ENCODE measurements at places on chromosomes 1 and 21.

- no peak for DNase-seq
Measured at GRCh38 chr1:43844114-43844513, 89.5 kb upstream of the ARTN start.

GRCh38 chr1:23704834-23705495 is 13.4 kb downstream of the RPL11 start:
- no peak for DNase-seq

- DNase-seq, result no peak
Measured at GRCh38 chr1:93685918-93686317, 4.3 kb upstream of the BCAR3 start.

DNA sequence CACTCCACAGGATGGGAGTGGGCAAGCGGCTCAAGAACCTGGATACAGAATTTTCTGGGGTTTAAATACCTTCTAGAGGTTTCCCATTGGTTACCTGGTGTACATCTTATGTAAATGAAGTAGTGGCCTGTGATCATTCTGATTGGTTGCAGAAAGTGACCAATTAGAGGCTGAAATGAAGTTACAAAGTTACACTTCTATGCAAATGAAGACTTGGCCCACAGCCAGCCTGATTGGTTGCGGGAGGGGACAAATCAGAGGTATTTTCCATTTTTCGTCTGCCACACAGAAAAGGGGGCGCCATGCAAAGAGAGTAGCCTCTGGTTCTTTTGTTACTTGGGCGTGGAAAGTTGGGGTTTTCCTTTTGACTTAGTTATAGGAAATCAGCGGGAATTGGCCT is 8.9 kb downstream of the KCNAB2 start:
- no peak for DNase-seq

DNA sequence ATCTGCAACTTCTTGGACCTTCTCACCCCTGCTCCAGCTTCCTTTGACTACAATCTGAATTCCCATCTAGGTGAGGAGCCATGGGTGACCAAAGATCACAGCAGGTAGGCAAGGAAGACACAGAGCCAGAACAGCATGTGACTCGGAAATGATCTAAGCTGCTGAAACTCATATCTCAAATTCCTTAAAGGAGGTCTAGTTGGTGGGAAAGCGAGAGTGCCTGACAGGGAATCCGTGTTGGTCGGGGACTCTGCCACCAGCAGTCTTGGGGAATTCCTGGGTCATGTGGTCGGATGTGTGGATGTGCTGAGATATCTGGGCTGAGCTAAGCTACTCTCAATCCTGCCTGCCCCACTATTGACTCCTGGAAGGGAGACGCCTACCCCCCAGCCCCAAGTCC is 3.2 kb upstream of the NUAK2 start:
- DNase-seq, result no peak

GRCh38 chr1:180169640-180170195 is 15.0 kb downstream of the QSOX1 start:
- no peak for DNase-seq

GRCh38 chr1:65022216-65022615 is 55.9 kb upstream of the JAK1 start:
- DNase-seq, result no peak

DNA sequence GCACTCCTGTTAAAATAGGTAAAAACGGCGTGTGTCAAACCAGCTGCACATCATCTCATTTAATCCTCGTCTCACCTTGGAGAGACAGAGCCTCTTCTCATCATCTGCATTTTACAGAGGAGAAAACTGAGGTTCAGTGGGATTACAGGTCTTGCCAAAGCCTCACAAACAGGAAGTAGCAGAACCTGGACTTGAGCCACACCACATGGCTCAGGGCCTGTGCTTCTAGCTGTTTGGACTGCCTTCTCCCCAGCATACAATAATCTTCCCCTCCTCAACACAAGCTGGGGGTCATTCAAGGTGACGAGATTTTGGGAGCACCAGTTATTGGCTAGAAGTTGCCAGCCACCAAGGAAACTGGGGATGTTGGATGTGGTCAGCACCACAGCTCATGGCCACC is 167.9 kb upstream of the ZC3H12A start:
- DNase-seq, result no peak

DNA sequence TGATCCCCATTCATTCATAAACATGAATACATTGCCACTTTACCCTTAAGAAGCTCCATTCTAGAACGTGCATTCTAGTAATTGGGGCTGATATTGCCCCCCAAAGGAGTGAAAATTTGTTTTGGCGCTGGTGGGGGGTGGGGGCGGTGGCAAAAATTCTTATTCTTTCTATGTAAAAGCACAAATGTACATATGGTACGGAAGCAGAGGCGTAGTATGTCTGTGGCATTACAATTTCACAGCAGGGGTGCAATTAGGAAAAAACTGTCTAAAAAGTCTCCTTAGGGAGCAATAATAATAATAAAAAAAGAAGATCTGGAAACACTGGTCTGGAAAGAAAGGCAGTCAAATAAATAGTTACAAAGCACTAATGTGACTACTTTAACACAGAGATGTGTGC is 40.4 kb upstream of the TMEM51 start:
- no peak for DNase-seq

GRCh38 chr1:15201849-15202551 is 45.0 kb upstream of the FHAD1 start:
- DNase-seq, result no peak

DNA sequence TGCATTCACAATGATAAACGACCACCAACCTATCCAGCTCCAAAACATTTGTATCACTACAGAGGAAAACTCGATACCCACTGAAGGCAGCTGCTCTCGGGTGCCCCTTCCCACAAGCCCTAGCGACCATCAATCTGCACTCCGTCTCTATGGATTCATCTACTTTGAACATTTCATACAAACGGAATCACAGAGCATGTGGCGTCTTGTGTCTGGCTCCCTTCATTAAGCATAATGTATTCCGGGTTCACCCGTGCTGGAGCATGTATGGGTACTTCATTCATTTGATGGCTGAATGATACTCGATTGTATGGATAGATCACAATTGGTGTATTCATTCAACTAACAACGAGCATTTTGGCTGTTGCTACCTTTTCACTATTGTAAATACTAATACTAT is 340.2 kb downstream of the SMYD3 start:
- no peak for DNase-seq

All from stimulated activated CD8-positive, alpha-beta memory T cell treated with anti-CD3 and anti-CD28 coated beads, Interleukin-4, amount 100 ng/mL, for 1 hour (primary cell).